ENCODE measurements at places on chromosomes 3 and 15. TPM values are rescaled to one million over a fixed set of nuclear protein-coding genes. Genes with fewer than 3 reads are reported as not detected.

DNA sequence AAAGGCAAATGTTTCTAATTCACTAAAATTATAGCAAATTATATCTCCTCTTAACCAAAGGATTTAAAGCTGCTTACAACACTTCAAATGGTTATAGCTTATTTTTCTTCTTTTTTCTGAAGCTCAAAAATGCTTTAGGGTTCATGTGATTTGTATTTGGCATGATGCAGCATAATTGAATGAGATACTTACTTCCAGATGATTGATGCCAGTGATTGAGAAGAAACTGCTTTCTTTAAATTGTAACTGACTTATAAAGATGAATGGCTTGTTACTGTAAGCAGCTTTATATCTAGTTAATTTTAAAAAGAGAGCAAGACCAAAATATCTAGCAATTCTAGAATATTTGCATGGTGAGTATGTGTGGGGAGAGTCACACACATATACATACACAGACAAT lies 270.7 kb upstream of the THRB start:
- no peak for DNase-seq

GRCh38 chr3:57077630-57078343 lies 17.3 kb downstream of the SPATA12 start:
- no peak for DNase-seq

DNA sequence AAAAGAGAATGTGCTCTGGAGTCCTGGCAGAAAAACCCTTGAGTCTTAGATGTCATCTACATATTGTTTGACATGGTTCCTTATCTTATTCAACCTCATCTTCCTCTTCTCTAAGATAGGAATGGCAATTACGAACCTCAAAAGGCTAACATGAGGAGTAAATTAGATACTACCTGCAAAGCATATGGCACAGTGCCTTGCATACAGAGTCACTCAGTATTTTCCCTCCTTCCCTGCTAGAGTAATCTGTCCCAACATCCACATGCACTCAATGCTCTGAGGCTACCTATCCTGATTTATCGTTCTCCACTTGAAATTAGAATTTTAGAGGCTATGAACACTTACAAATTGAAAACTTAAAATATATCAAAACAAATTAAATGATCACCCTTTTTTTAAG lies 386.7 kb downstream of the RSL24D1 start:
- DNase-seq: no peak

DNA sequence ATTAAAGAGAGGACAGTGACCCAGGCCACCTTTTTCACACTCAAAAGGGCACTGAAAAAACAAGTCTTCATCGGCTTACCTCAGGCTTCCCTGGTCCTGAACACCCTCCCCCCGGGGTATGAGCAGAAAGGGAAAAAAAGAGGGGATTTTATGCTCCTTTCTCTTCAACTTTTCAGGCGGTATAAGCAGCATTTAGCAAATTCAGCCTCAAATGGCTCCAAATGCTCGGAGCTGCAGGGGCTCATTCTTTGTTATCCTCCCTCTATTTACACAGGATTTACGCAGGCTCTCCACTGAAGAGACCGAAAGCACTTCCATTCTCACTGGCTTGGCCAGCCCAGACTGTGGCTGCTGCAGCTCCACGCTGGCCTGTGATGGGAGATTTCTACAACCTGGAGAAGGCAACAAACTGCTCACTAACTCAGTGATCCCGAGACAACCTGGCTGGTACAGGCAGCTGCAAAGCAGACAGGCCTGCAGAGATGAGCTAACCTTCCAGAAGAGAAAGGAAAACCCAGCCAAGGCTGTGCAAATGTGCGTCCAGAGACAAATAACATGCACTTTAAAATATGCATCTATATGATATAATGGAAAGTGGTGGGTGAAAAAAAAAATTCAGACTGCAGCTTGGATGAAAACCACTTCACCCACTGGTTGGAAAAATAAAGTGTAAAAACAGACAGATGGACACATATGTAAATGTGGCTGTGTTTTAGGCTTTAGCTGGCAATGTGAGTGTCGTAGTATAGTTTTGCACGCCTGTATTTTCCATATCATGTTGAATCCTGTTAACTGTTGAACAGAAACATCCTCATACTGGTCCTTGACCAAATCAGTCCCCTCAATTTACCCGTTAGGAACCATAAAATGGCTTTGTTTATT lies 54.2 kb downstream of the MEIS2 start:
- peak; percentile 82 for DNase-seq

DNA sequence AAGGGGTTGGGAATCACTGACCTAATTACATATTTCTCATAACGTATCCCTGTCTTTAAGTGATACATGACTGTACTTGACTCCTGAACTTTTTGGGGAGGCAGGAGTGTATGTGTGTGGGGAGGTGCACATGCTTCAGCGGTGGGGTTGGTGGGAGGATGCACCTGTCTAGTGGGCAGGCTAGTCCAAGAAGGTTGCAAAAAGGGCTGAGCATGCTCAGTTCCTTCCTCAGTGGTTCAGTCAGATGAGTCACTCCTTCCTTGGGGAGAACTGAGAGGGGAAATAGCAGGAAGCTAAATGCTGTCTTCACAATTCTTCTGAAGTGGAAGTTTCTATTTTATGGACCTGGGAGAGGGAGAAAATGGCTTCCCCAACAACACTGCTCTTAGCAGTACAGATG lies 24.6 kb upstream of the AP4E1 start:
- DNase-seq: peak; percentile 69

DNA sequence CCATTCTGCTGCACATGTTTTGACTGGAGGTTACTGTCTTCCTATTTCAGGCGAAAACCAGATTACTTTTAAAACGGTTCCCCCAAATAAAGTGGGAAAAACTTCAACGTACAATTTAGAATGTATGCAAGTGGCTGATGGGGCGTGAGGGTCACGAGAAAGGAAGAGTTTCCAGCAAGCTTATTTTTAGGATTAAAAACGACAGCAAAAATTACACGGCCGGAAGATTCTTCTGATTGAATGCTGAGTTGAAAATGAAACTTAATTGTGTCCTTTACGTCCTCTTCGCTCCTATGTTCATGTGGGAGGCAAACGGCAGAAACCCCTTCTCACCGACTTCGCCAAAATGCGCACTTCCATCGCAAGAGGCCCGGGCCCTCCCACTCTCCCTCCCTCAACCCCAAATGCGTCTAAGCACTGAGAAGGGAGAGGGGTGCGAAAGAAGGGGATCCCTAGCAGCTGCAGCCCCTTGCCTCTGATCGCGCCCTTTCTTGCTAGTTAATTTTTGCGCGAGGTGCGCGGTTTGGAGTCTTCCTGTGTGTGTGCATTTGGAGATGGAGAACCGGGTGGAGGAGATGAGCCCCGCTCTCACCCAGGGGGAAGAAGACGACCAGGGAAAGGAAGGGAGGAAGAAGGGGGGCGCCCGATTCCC lies 656 bp downstream of the CD47 start:
- DNase-seq: peak; percentile 71

DNA sequence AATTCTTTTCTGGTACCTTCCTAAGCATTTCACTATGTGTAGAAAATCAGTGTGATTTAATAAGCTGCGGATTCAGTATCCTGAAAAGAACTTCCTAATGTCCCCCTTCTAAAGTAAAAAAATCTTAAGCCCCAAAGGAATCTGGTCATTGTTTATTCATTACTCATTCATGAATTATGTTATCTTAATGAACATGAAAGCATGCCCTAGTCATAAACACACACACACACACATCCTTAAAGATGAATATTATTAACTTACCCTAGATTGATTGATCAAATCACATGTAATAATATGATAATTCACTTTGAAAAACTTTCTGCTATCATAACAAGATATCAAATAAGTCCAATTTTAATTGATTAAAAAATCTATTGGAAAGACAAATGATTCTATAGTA lies 96.4 kb upstream of the BFSP2 start:
- DNase-seq: no peak

DNA sequence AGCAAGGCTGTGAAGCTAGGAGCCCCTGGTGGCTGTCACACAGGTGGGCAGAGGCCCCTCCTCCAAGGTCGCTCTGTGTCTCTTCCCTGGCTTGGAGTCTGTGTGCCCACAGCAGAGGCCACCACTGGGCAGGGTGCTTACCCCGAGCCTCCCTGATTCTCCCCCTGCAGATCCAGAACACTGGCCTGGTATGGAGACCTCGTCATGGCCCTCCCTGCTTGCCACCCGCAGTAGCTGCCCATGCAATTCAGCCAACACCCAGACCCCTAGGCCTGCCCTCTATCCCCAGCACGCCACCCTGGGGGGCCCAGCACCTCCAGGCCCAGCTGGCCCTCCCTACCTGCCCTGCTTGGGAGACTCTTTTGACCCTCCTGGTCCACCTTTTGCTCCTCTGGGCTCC lies 5.5 kb upstream of the RHO start:
- DNase-seq: no peak

SV2B gene
- 3.6 TPM for polyA plus RNA-seq

DNA sequence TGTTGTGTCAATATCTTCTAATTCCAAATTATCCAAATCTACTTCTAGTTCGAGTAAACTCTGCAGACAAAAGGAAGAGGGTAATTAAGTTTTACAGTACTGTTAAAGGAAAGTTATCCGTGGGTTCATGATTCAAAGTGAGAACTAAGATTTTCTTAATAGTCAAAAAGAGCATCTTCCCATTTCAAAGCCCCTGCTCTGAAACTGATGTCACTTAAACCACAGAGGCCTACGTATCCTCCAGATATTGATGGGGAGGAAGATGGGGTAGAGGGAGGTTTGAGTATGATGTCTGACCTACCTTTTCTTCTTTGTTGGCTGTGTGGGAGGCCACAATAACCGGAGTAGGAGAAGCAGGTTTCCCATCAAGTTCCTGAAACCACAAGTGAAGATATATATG lies 14.1 kb downstream of the MRPS22 start:
- DNase-seq: no peak

Data from muscle of leg (tissue), 16 donors.